ENCODE measurements at places on chromosomes 5 and 9.

GRCh38 chr5:109404428-109404960 lies 5.3 kb downstream of the PJA2 start:
- no peak for DNase-seq

GRCh38 chr9:115025721-115026120 lies 92.2 kb downstream of the TNC start:
- no peak for DNase-seq

- DNase-seq = no peak
These were observed 36.6 kb upstream of the LECT2 start for GRCh38 chr5:135991429-135991828.

DNA sequence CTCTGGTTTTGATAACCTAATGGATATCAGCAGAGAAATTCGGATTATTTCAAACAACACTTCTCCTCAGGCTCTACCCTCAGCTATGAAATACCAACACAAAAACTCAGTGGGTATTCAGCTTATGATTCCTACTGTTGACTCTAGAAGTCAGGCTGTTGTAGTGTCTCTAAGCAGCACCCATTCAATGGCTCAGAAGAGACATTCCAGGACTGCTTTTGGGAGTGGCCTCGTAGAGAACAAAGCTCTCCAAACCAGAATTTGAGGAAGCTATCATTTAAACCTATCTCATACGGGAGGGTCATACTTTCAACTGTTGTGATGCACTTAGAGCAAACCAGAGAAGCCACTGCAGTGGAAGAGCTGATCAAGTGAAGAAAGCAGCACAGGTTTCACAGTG lies 34.1 kb downstream of the ETF1 start:
- DNase-seq = no peak

DNA sequence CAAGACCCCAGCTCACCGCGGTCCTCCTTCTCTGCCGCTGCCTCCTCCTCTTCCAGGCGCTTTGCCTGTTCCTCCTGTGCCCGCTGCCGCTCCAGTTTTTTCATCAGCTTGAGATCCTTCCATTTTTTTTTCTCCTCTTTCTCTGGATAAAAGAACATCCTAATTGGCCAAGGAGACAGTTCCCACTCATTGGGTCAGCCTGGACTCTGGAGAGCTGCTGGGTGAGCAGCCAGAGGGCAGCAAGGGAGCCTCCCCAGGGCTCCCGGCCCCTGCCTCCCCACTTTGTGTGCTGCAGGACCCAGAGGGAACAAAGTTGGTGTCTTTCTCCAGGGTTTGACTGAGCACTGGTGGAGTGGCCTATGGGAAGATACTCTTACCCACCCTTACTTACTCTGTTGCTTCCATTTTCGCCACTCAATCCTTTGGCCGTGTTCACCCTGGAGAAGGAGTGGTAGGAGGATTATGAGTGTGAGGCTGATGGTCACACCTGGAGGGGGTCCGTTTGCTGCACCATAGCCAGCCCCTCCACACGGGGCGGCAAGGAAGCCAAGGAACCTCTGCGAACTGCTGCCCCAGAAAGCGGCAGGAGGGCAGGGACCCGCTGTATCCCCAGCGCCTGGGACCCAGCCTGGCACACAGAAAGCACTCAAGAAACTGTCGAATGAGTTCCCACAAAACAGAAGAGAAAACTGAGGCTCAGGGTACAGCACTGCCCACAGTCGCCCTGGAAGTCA lies 708 bp downstream of the SPOUT1 start:
- DNase-seq = no peak

GRCh38 chr5:132779961-132780360 lies 2.9 kb upstream of the SEPTIN8 start:
- no peak for DNase-seq

Data from NCI-H1436 treated with DMSO at 0.1 percent for 48 hours (cell line).